NCI-H1048 (cell line): ENCODE measurements at places on chromosomes 16 and 17.

- DNase-seq, result no peak
These were observed 28.9 kb downstream of the TNRC6A start for GRCh38 chr16:24758373-24758772.

- no peak for DNase-seq
These were observed 30.8 kb downstream of the USP43 start for GRCh38 chr17:9676084-9676483.

GRCh38 chr17:31480067-31480466 is 88.6 kb downstream of the RAB11FIP4 start:
- no peak for DNase-seq

DNA sequence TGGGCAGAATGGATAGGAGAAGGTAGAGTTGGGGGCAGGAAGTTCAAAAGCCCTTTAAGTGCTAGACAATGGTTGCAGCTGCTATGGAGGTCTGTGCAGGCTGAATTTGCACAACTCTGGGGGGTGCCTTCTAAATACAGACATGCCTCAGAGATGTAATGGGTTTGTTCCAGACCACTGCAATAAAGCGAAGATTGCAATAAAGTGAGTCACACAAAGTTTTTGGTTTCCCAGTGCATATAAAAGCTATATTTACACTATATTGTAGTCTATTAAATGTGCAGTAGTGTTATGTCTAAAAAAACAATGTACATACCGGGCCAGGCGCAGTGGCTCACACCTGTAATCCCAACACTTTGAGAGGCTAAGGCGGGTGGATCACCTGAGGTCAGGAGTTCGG is 60.5 kb upstream of the MYOCD start:
- DNase-seq, result no peak

DNA sequence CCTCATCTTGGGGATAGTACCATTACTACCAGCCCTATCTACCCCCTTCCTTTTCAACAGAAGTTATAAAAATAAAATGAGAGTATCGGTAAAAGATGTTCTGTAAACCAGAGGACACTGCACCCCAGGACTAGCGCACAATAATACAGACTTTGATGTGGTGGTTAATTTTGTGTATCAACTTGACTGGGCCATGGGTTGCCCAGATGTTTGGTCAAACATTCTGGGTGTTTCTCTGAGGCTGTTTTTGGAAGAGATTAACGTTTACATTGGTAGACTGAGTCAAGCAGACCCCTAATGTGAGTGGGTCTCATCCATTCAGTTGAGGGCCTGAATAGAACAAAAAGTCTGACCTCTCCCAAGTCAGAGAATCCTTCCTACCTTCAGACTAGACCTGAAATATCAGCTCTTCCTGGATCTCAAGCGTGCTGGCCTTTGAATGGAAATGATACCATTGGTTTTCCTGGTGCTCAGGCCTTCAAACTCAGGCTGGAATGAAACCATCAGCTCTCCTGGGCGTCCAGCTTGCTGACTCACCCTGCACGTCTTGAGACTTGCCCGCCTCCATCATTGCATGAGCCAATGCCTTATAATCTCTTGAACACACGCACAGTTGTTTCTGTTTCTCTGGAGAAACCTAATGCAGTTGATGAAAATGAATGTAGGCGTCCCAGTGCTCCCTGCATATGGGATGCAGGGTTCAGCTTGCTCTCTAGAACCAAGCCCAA is 10.1 kb downstream of the MRM1 start:
- DNase-seq, result no peak

DNA sequence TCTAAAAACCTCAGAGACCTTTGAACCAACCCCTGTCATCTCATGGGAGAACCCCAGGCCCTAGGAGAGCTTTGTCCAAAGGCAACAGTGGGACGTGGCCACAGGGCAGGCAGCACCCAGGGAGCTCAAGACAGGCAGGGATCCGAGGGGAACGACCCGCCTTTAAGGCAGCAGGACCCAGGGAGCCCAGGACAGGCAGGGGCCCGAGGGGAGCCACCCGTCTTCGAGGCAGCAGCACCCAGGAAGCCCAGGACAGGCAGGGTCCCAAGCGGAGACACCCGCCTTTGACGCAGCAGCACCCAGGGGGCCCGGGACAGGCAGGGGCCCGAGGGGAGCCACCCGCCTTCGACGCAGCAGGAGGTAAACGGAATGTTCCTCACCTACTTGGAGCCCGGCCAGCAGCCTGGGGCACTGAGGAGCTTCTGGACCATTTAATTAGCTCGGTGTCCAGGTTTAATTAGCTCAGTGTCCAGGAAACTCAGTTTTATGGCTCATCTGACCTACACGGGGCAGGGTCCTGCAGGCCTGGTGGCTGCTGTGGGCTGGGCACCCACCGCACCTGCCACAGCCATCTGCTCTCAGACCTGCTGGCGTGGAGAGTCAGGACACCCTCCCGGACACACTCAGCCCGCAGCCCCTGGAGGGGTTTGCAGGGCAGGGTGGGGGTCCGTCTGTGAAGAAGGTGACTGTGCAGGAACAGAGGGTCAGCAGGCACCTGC is 24.4 kb downstream of the PIEZO1 start:
- no peak for DNase-seq

DNA sequence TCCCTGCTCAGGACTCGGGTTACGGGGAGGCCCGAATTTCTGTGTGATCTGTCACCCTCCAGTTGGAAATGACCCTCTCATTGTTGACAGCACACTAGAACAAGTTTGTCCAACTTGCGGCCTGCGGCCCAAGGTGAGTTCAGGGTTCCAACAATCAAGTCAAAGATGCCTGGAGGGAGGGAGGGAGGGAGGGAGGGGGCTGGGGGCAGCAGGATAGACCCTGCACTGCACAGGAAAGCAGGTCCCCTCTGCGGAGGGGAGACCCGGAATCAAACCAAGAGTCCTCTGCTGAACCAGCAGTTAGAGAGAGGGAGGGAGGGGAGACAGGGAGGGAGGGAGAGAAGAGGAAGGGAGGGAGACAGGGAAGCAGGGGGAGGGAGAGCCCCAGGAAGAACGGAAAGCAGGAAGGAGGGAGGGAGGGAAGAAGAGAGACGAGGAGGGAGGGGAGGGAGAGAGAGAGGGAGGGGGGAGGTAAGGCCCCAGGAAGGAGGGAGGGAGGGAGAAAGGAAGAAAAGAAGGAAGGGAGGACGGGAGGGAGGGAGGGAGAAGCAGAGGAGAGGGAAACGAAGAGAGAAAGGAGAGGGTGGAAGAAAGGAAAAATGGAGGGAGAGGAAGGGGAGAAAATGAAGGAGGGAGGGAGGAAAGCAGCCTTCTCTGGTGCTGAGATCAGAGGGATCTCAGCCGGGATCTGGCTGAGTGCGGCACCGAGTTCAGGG is 96.7 kb upstream of the CDH5 start:
- DNase-seq, result no peak

GRCh38 chr16:624526-625070 is 6.2 kb upstream of the WFIKKN1 start:
- no peak for DNase-seq

GRCh38 chr16:57925310-57925709 is 45.6 kb downstream of the CNGB1 start:
- DNase-seq, result no peak

- peak; percentile 78 for DNase-seq
These were observed 49.6 kb downstream of the USP22 start for GRCh38 chr17:20992987-20993862.

DNA sequence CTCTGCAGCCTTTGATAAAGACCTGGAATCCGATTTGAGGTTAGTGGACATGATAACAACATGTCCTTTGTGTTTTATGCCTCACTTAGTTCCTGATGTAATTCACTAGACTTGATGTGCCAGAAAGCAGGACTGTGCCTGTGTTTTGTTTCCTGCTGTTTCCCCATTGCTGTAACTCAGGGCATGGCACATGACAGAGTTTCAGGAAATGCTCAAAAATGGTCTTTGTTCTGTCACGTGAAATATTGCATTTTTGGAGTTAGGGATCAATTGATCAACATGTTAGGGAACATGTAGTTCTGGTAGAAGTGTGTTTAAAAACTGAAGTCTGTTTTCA is 32.8 kb downstream of the DHX38 start:
- no peak for DNase-seq

DNA sequence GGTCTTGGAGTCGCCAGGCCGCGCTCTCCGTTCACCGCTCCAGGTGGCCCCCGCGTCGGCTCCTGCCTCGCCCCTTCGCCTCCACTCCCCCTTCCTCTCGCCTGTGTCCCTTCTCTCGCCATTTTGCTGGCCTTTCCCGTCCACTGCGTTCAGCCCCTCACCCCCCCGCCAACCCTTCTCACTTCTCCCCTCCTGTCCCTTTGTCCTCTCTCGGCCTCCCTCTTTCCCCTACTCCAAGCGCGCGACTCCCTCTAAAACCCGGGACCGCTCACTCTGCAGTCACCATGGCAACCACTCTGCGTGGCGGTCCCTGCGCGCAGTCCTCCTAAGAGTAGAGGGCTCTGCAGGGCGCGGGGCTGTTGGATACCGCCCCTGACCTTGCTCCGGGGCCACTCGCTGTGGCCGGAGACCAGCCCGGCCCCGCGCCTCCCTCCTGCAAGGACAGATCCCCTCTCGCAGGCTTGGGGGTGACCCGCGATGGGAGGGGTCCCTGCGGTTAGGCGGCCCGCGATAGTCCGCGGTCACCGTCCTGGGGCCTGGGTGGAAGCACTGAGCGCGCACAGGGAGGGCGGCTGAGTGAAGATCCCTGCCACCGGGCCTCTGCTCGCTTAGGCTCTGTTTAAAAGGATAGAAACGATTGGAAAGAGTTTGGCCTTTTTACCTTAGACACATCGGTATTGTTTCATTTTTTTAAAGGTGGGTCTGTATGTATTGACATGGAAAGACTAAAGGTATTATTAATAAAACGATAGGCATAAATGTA is 454 bp downstream of the CCDC40 start:
- DNase-seq, result no peak

GRCh38 chr16:50614955-50615724 is 66.0 kb downstream of the SNX20 start:
- DNase-seq, result no peak

GRCh38 chr17:21095735-21096134 is 31.0 kb upstream of the DHRS7B start:
- no peak for DNase-seq

- DNase-seq, result no peak
These were observed 99.5 kb downstream of the MYO1D start for GRCh38 chr17:32777436-32777835.

- DNase-seq, result no peak
These were observed 14.8 kb downstream of the RFWD3 start for GRCh38 chr16:74651841-74652240.

DNA sequence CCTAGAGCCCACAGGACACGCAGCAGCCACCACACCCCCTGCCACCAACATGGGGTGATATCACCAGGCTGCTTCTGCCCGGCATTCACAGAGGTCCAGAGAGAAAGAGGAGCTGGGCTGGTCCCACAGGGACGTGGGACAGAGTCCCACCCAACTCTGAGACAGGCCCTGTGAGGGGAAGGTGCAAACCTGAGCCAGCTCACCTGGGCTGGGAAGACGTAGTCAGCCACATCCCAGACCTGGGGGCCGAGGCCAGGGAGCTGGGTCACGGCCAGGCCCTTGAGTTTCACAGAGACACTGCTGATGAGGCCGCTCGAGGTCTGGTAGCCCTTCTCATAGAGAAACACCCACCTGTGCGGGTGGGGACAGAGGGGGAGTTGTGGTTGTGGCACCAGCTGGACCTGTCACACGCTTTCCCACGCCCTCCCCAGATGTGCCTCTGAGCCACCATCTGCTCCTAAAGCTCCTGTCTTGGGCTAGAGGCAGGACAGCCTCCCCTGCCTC is 11.2 kb downstream of the P2RX1 start:
- DNase-seq, result no peak

DNA sequence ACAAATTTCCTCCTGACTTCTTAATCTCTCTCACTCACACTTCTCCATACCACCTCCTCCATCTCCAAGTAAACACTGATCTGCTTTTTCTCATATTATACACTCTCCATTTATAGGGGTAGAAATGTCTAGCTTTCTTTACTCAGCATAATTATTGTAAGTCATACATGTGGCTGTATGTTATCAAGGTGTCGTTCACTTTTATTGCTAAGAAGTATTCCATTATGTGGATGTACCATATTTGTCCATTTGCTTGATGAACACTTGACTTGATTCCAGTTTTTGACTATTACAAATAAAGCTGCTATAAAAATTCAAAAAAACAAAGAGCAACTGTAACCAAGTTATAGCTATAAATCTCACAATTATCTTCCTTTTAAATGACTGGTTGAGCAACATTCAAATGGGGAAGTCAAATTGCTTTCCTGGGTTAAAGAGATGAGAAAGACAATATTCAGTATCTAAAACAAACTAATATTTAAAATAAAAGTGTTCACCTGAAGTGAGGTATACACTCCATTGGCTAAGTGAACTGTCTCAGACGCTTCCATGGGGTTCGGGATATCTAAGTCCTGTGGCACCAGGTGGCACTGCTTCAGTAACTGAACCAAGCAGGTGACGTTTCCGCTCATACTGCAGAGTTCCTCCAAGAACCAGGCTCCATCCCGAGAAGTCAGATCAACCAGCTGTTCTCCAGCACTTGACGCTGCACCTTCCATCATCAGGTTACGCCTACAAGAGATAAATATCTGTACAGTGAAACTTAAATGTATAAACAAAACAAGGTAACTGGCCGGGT is 32.6 kb upstream of the ARL6IP1 start:
- no peak for DNase-seq

- DNase-seq, result no peak
These were observed 120.8 kb downstream of the MSI2 start for GRCh38 chr17:57377094-57377493.

DNA sequence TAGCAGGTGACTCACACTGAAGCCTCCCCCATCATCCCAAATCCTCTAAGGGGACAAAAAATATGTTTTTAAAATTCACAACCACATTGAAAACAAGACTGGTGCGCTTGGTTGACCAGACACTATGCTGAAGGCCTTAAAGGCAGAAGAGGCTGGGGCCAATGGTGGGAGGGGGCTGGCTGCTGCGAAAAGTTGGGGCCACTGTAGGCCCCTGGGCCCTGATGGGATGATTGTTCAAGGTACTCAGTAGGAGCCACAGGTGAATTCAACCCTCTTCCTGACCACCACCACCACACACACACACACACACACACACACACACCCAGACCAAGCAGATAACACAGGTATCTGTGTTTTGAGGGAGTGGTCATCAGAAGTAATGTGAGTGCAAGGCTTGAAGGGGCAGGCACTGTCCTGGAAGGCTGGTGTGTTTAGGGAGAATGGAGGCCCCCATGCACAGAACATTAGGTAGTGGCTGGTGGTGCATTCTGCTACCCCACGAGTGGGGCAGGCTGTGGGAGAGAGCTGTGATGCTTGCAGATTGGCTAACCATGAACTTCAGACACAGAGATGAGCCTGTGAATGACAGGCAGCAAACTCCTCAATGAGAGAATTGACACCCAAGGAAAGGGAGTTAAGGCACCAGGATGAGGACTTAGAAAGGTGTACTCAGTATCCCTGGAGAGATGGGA is 55.0 kb downstream of the NT5M start:
- no peak for DNase-seq

- no peak for DNase-seq
These were observed 41.8 kb downstream of the IL4R start for GRCh38 chr16:27355610-27356009.

DNA sequence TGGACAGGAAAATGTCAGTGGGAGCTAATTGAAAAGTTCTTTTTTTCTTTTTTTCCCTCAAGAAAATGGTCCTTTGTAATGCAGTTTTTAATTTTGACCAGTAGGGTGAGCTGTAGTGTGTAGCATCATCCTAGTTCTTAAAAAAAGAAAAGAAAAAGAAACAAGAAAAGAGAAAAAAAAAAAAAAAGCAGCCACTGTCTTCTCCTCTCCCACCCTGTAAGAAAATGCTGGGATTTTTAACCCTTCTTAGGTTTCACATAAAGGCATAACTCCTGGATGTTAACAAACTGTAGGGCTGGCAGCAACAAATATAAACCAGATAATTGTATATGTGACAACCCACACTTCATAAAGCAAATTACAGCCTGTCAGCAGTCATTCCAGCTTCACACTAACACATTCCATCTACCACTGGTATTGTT is 78.1 kb downstream of the SKAP1 start:
- no peak for DNase-seq
